ENCODE measurements at places on chromosomes 3 and 15.
A peak's percentile ranks its signal among the peaks of the same experiment; 100 is the strongest.

DNA sequence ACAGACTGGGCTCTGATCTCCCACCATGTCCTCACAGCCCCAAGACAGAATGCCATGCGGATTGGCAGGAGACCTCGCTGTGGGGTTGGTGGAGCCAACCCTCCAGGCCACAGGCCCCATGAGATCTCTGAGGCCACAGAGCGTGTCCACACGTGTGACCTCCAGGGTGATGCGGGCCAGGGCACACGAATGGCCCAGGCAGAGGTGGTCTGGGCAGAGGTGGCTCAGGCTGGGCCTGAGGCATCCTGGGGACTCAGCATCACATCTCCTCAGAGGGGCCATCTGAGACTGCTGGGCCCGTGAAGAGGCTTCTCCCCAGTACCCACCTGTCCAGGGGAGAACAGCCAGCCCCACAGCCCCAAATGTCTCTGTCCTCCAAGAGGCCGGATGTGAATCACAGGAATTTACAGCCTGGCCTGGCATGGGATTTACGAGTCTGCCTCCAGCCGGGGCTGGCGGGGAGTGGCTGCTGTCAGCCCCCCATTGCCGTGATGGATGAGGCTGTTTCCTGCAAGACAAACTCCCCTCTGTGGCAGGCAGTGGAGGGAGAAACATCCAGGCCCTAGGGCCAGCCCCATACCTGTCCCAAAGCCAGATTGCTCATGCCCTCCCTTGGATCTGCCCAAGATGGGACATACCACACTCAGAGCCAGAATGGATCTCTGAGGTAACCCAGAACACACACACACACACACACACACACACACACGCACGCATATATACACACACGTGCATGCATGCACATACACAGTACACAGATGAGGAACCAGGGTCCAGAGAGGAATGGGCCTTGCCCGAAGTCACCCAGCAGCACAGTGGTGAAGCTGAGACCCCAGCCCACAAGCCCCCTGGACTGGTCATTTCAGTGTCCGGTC lies 208.3 kb downstream of the TBC1D2B start:
- no peak for DNase-seq

- no peak for DNase-seq
These were observed 4.3 kb downstream of the MCTP2 start for GRCh38 chr15:94235646-94236045.

DNA sequence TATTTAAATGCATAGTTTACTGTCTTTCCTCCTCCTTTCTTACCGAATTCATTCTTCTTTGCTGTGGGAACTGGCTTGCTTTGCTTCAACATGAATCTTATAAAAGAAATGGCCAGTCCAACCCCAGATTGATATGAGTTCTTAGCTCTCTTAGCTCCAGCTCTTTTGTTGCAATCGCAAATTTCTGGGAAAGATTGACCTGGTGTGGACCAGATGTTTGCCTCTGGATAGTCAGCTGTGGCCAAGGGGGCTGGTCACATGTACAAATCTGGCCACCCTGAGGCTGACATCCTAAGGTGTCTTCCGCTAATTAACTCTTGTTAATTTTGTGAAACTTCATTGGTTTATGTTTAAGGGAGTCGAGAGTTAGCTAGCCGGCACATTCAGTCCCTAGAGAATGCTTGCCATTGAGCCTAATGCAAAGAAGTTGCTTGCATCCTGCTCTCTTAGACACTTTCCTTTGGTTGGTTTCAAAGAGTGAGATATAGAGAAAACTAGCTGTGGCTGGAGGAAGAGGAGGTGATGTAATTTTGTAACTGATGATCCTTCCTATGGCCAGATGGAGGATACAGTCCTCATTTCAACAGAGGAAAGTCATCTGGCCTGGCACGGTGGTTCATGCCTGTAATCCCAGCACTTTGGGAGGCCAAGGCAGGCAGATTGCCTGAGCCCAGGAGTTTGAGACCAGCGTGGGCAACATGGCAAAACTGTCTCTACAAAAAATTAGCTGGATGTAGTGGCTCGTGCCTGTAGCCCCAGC lies 162.4 kb downstream of the ADAMTSL3 start:
- DNase-seq, result no peak

- no peak for DNase-seq
These were observed 19.3 kb downstream of the IFT80 start for GRCh38 chr3:160379628-160380214.

DNA sequence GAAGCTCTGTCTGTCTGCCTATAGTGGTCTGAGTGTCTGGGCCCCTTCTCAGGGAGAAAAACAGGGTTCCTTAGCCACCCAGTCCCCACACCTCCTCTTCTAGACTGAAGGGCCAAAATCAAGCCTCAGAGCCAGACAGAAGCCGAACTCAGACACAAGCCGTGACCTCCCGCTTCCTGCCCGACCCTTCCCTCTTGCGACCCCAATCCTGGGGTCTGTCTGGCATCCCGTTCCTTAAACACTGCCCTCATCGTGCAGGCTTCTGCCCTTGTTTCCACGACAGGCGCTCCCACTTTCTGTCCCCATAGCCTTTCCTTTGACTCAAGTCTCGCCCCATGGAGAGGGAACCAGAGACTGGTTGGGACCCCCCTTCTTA lies 32.3 kb downstream of the EPHB3 start:
- DNase-seq, result no peak

- peak; percentile 73 for DNase-seq
These were observed 19.1 kb upstream of the SEC61A1 start for GRCh38 chr3:128033102-128033501.

DNA sequence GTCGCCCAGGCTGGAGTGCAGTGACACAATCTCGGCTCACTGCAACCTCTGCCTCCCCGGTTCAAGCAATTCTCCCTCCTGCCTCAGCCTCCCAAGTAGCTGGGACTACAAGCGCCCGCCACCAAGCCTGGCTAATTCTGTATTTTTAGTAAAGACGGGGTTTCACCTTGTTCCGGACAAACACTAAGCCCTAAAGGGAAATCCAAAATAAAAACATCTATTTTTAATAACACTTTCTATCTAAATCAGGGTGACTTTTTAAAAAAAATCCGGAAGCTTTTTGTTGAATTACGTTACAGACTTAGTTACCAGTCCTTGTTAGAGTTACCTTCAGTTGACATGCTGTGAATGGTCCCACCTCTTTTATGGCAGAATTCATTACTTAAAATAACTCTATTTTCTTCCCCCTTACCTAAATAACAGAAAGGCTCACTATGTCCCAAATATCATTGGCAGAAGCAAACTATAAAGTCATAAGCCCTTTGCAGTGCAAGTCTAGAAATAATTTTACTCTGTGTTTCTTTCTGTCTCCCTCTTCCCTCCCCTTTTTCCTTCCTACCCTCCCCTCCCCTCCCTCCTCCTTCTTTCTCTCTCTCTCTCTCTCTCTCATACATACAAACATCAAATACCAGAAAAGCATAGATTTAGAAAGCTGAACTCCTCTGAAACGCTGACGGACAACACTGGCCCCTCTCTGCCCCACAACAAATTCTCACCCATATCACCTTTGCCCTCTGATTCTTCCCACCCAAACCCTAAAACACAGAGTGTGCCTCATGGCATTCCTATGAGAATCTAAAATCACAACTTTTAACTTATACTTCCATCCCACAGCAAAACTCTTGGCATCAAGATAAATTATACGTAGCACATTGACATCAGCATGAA lies 18.3 kb downstream of the THBS1 start:
- DNase-seq, result peak; percentile 52

GRCh38 chr3:161500068-161500796 lies 3.6 kb downstream of the OTOL1 start:
- peak; percentile 47 for DNase-seq
